ENCODE measurements at places on chromosomes 11 and 22.

DNA sequence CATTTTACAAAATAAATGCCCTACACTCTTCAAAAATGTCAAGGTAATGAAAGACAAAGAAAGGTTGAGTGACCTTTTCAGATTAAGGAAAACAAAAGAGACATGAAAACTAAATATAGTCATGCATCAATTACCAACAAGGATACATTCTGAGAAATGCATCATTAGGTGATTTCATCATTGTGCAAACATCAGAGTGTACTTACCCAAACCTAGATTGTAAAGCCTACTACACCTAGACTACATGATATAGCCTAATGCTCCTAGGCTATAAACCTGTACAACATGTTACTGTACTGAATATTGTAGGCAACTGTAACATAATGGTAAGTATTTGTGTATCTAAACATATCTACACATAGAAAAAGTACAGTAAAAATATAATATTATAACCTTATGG lies 26.7 kb downstream of the INTS4 start:
- no peak for DNase-seq

DNA sequence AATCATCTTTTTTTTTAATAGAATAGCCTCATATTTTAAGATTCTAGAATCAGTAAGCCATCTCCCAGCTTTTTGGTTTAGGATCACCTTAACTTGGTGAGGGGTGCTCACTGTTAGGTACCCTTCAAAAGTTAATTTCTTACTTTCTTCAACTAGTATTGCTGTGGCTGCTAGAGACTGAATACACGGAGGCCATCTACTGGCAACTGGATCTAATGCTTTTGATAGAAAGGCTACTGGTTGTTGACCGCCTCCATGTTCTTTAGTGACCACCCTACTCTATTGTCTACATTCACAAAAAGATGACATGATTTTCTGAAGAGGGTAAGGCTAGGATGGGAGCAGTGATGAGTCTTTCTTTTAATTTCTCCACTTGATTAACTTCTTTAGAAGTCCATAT lies 16.7 kb upstream of the ALDH3B2 start:
- no peak for DNase-seq

GRCh38 chr11:10072841-10073240 lies 221.2 kb downstream of the SBF2 start:
- DNase-seq: no peak

DNA sequence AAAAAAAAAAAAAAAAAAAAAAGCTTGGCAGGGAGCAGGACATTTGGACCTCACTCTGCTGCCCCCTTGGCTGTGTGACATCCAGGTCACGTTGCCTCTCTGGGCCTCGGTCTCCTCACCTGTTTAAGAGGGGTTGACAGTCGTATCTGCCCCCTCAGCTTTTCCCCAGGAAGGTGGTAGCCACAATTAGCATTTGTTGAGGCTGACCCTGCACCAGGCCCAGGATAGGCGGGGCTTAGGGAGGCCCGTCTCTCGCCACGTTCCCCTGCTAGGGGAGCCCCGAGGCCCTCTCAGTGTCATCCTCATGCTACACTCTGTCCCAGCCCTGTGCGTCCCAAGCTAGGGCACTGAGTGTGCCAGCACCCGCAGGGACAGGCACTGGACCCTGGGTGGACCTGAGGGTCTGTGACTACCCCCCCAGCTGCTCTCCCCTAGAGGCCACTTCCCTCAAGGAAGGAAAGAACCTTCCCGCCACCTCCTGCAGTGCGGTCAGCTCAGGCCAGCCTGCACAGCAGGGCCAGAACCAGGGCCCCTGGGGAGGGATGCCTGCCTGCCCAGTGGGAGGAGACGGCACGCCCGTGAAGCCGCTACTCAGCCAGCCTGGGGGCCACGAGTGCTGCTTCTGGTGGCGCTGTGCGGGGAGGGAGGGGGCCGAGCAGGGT lies 38.5 kb upstream of the PPARA start:
- no peak for DNase-seq

DNA sequence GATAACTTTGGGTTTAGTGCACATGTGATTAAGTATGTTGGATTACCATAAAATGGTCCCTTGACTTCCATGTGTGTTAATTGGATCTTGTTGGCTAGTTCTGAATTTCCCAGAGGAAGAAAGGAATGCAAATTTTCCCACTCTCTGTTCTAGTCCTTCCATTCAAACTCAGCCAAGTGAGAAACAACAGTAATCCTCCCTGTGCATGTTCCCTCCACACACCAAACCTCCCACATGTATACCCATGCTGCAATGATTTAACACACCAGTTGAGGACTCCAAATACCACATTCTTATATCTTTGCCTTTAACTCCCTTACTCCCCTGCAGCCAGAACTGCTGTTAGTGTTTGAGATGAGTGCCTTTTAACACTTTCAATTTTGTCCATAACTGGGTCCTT lies 1158.9 kb downstream of the DLG2 start:
- DNase-seq: no peak

GRCh38 chr11:77561257-77561656 lies 28.5 kb upstream of the AQP11 start:
- no peak for DNase-seq

GRCh38 chr11:10611979-10612862 lies 43.8 kb upstream of the LYVE1 start:
- DNase-seq: no peak

- DNase-seq: no peak
Measured at GRCh38 chr22:40553014-40553554, 83.4 kb downstream of the MRTFA start.

DNA sequence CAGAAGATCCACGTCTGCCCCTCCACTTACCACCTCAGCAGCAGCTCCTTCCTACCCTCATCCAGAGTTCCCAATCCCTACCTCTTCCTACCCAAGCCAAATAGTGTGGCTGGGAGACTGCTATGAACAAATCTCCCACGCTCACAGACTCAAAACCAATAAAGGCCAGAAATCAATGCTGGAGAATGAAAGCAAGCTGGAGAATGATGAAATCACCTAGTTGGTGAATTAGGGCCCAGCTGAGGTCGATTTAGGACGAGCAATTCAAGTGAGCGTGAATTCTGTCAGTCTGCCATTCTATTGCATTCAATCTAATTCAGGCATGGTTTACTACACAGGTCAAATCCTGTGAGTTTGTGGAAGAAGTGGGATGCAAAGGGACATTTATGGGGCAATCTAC lies 22.5 kb downstream of the COMMD9 start:
- DNase-seq: no peak

GRCh38 chr11:134975866-134976376 lies 563.9 kb upstream of the B3GAT1 start:
- no peak for DNase-seq

DNA sequence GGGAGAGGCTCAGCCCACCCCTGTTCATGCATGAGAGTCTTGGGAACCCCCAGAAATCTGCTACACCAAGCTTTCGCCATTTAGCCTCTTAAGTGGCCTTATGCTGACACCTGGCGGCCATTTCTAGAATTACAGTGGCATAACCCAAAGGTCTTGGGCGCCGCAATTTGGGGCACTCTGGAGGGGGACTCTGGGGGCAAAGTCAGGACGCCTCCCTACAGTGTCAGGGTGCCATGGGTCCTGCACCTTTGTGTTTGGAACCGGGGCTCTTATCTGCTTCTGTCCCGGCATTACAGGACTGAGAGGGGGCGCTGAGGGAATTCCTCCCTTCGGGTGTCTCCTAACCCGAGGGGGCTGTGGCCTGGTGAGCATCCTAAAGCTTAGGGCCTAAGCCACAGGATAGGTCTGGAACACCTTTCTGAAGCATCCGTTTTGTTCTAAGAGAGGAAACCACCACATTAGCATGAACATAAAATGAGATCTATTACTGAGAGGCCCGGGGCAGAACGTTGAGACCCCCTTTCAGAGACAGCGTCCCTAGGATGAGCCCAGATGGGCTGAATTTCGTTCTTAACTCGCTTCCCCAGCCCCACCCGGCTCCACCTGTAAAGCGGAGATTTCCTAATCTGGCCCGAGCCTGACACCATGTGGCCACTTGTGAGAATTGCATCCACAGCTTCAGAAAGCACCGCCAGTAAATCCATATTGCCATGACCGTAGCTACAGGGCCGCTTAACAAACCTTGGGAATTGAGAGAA lies 9.3 kb downstream of the INS start:
- DNase-seq: peak; percentile 4

- DNase-seq: no peak
Measured at GRCh38 chr11:134322553-134322952, 9.2 kb upstream of the GLB1L2 start.

DNA sequence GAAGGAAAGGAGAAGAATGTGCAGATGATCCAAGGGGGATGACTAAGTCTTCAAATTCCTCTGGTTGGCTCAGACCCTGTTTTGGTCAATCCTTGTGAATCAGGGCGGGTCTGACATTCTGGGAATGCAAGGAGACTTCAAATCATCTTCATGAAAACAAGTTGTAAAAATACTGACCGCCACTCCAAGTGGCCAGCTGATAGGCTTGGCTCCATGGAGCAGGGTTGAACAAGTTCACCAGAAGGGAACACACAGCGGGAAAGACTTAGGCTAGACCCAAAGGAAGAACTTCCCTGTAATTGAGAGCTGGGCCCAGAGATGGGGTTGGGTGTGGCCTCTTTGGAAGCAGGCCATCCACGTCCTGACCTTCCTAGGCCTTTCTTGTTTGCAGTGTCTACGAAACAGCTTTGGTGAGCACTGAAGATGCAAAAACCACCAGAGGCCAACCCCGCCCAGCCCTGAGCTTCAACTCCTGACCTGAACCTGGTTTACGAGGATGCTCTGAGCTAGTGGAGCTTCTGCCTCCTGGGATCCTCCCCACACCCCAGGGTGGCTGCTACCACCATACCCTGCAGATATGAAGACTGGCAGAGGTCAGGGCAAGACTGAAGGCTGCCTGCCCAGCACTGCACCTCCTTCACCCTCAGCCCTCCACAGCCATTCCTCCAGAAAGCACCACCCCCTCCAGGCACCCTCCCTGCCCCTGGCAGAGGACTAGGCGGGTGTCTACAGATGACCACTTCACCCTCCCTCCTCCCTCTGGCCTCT lies 26.1 kb downstream of the GDPD5 start:
- peak; percentile 95 for DNase-seq

- no peak for DNase-seq
Measured at GRCh38 chr11:3914805-3915204, 59.3 kb downstream of the STIM1 start.

DNA sequence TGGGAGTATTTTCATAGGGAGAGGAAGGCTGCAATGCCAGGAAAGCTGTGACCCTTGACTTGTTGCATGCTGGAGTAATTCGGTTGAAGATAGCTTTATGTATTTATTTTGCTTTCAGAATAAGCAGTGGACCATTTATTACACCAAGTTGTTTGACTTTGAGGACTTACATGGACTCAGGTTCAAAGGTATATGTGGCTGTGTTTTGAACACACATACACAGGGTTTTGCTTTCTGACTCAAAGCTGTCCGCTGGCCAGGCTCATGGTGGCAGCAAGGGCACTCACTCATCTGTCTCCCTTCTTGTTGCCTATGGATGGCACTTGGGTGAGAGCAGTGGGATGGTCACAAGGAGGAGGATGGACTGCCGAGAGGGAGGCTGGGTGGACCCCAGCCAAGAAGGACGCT lies 6.5 kb downstream of the TIMP3 start:
- no peak for DNase-seq

DNA sequence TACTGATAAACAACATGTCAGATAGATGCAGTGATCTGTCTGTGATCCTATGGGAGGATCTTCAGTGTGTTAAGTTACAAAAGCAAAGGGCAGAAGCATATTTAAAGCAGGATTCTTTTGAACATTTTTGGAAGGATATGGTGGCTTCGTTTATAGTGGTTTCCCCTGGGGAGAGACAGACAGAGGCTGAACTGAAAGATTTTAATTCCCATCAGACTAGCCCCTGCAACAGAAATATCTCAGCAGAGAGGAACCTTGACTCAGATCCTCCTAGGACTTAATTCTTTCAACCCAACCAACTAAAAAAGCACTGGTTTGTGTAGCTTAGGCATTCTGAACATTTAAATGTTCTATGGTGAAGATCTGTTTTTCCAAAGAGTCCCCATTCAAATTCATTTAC lies 5.7 kb downstream of the CLTCL1 start:
- no peak for DNase-seq

- no peak for DNase-seq
Measured at GRCh38 chr11:90805172-90805571, 582.3 kb upstream of the CHORDC1 start.

GRCh38 chr11:35983981-35984380 lies 40.1 kb downstream of the LDLRAD3 start:
- DNase-seq: no peak

DNA sequence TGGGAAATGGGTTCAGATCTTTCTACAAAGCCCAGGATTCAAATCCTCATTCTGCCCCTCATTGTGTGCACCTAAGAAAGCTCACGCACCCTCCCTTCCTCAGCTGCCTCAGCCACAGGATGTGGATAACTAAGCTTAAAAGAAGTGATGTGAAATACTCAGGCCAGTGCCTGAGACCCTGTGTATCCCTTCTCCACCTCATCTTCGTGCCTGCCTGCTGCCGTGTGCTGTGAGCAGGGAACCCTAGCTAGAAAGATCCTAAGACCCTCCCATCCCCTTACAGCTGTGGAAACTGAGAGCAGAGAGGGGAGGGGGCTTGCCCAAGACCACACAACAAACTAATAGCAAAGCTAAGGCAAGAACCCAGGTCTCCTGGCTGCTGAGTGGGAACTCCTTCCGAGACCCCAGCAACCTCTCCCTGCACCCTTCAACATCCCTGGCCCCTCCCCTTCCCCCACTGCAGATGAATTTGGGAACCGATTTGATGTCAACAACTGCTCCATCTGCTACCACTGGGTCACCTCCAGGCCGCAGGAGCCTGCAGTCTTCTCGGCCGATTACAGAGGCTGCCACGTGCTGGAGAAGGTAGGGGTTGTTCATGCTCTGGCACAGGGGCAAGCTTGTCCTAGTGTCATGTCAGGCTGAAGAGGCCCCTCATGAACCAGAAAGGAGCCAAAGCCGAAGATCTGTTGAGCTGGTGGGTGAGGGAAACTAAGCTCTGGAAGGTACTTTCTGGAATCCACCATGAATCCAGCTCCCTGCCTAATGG lies 1.5 kb downstream of the ZP1 start:
- no peak for DNase-seq

GRCh38 chr11:69333879-69334278 lies 39.9 kb downstream of the MYEOV start:
- no peak for DNase-seq

DNA sequence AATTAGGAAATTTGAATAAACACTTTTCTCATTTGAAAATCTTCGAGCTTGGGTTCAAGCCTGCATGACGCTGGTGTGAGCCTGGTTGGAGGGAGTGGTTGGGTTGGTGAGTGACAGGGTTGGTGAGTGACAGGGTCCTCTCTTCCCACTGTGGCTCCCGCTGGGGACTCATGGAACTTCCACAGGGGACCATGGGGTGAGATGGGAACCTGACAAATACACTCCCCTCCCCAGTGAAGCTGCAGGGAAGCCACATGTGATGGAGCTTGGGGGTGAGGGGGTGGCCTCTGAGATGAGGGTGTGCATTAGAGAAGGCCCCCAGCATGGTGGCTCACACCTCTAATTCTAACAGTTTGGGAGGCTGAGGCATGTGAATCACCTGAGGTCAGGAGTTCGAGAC lies 66.8 kb downstream of the RTL6 start:
- DNase-seq: no peak

GRCh38 chr11:87296627-87297026 lies 258.9 kb downstream of the TMEM135 start:
- no peak for DNase-seq

Data from AG09309 (cell line).